ENCODE measurements at places on chromosomes 2 and 18.

GRCh38 chr2:10572701-10573100, 117.1 kb downstream of the NOL10 start:
- DNase-seq, result no peak

- no peak for DNase-seq
These were observed 127.8 kb downstream of the FAM210A start for GRCh38 chr18:13598591-13598990.

GRCh38 chr2:43345872-43346271, 119.5 kb upstream of the ZFP36L2 start:
- DNase-seq, result no peak

DNA sequence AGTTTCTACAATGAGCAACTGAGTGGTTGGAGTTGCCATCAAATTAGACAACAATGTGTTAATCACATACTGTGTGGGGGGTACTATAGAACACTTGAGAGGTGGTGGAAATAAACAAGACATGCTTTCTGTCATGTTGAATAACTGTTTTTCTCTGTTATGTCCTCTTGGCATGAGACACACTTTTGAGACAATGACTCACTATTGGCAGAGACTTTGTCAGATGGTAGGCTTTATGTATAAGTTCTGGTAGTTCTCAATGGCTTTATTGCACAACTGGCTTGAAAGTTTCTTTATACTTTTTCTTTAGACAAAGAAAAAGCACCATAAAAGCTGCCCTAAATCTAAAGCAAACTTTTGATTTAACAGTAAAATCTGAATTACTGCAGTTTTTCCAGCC, 578.7 kb downstream of the ADCYAP1 start:
- peak; percentile 17 for DNase-seq

- no peak for DNase-seq
These were observed 50.6 kb upstream of the IKZF2 start for GRCh38 chr2:213202011-213202410.

DNA sequence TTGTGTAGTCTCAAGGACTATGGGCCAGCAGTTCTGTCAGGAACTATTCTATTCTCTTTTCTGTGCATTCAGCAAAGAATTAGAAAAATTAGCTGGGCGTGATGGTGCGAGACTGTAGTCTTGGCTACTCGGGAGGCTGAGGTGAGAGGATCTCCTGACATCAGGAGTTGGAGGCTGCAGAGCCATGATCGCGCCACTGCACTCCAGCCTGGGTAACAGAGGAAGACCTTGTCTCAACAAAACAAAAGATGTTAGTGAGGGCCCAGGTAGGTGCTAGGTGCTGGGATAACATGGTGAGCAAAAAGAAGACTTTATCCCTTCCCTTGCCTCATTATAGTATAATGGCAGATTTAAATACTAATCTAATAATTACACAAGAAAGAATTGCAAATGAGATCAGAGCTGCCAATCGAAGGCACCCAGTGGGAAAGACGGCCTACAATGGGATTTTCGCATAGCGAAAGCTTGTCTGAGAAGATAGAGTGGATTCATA, 447 bp upstream of the MRPL19 start:
- no peak for DNase-seq

DNA sequence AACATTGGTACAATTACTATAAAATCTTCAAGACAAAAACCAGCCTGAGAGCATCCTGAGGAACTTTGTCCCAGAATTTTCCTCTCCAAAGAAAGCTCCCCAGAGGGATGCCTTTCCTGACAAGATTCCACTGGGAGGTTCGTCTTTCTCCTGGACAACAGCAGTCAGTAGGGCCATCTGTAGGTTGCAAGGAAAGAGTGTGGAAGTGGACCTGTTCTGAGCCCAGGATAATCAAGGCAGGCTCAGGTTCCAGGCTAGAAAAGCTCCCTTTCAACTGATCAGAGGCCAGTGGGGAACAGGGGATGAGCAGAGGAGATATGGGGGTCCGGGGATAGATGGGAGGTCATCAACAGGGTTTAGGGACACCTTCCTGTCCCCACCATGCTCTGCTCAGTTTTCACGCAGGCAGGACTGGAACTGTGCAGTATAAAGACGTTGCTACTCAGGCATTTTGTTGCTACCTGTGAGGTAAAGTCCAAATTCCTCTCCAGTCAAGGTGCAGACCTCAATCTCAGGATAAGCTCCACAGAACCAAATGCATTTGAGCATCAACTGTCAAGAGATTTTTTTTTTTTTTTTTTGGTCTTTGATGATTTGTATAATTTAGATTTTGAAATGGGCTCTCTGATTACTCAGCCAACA, 126.2 kb downstream of the STRN start:
- DNase-seq, result no peak

DNA sequence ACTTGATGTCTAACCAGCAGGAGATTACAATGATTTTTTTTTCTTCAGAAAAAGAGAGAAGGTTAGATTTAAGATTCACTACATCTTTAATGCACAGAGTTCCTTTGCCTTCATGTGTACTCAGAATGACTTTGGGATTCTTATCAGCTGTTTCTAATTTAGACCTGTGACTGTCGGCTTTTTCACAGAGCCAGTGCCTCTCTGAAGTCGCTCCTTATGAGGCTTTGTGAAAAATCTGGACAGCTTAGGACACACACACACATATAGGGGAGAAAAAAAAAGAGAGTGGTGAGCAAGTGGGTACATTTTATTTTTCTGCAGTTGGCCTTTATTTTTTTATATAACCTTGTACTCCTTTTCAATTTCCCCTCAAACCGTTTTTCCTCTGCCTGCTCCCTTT, 893.1 kb upstream of the CELF4 start:
- DNase-seq, result no peak

- DNase-seq, result peak; percentile 66
These were observed 138.5 kb downstream of the MEIS1 start for GRCh38 chr2:66573416-66573815.

DNA sequence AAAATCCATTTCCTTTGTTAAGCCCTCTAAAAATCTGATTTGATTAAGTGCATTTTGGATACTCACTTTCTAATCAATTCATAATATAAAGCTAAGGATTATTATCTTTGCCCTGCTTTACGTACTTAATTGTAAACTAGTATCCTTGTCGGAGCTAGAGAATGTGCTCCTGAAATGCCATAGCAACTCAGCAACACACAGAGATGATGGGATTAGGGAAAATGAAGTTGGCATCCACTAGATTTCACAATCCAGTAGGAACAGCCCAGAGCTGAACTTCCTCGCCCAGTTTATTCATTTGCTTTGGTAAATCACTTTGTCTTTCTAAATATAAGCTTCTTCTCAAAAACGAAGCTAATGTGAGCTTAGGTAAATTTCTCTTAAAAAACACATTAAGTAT, 386.3 kb downstream of the CTNNA2 start:
- no peak for DNase-seq

DNA sequence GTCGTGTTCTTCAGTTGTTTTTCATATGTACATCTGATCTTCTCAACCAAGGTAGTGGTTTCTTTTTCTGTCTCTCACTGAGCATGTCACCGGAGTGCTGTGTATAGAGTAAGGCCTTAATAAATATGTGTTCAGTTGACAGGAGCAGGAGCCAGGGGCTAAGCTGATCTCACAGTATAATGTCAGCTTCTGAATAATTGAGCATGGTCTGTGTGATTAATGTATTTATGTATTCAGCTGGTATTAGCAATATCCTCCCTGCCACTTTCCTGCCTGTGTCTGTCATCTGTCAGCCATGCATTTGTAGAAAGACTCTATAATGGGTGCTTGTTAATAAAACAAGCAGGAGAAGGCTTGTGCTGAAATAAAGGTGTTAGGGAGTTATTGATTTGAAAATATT, 198.9 kb downstream of the ADCYAP1 start:
- DNase-seq, result no peak

- peak; percentile 53 for DNase-seq
These were observed 38.1 kb downstream of the PLEK start for GRCh38 chr2:68403199-68403644.

DNA sequence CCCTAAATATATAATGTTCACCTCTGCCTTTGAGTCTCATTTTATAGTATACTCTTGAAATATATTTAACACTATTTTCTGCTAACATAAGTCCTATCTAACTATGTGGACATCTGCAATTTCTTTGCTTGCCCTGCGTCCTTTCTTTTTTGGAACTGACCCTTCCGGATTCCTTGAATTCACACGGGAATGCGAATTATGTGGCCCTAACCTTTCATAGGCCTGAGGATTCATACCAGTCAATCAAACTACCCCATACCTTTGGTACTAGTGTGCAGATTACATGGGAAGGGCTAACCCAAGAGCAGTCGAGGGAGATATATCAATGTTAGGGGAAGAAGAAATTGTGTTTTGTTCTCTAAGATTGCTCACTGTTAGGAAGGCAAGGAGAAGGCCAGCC, 56.4 kb downstream of the NRXN1 start:
- no peak for DNase-seq

- DNase-seq, result peak; percentile 34
These were observed 2.2 kb downstream of the INO80D start for GRCh38 chr2:206083602-206084438.
